ENCODE measurements at places on chromosomes 1 and 21. TPM values are rescaled to one million over a fixed set of nuclear protein-coding genes. Genes with fewer than 3 reads are reported as not detected.

- DNase-seq = no peak
- H3K27ac ChIP-seq = no peak overlapping the region
- H3K27me3 ChIP-seq = peaks cover 52% of the 10 kb centered on the region
- H3K36me3 ChIP-seq = peaks cover 10% of the 10 kb centered on the region
- peaks cover 26% of the 10 kb centered on the region for H3K4me1 ChIP-seq
These were observed 25.7 kb upstream of the SELENON start for GRCh38 chr1:25774206-25774803.

DNA sequence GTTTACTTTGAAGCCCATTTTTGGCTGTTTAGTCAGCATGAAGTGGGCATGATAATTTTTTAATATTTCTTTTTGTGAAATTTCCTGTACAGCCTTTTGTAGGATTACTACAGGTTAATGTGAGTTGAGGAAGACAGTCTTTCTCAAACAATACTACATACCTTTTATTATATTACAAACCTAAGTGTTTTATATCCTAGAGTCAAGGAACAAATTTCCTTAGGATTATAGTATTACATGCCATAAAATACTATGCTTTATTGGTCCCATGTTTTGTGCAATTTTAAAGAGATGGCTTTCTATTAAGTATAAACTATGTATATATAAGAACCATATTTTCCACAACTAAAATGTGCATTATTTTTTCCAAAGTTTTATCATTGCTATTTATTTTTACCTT is 9.2 kb upstream of the CHAF1B start:
- no peak for DNase-seq
- H3K36me3 ChIP-seq = peaks cover 33% of the 10 kb centered on the region
- H3K27me3 ChIP-seq = no peaks in the 10 kb centered on the region
- no peak overlapping the region for H3K27ac ChIP-seq
- no peak overlapping the region for H3K4me3 ChIP-seq

GRCh38 chr21:16215663-16216183 is 485.9 kb downstream of the USP25 start:
- no peaks in the 10 kb centered on the region for H3K36me3 ChIP-seq
- no peak overlapping the region for H3K4me3 ChIP-seq
- no peak overlapping the region for H3K27ac ChIP-seq
- DNase-seq = no peak
- H3K4me1 ChIP-seq = no peaks in the 10 kb centered on the region

DNA sequence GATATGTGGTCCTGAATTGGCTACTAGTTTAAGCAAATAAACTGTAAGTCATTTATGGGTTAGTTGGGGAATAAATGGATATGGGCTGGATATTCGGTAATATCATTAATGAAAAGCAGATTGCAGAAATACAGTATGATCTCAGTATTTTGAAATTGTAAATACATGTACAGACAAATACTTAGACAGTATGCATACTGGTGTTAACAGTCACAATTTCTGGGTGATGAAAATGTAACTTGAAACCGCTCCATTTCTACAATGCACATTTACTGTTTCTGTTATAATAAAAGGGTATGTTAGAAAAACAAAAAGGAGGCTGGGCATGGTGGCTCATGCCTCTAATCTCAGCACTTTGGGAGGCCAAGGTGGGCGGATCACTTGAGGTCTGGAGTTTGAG is 28.0 kb downstream of the BLZF1 start:
- no peaks in the 10 kb centered on the region for H3K27me3 ChIP-seq
- H3K36me3 ChIP-seq = peaks cover 61% of the 10 kb centered on the region
- H3K4me3 ChIP-seq = no peak overlapping the region
- no peak for DNase-seq
- no peak overlapping the region for H3K27ac ChIP-seq

- peaks cover 25% of the 10 kb centered on the region for H3K4me1 ChIP-seq
- no peak for DNase-seq
- no peaks in the 10 kb centered on the region for H3K27me3 ChIP-seq
- no peak overlapping the region for H3K27ac ChIP-seq
These were observed 4.0 kb upstream of the CD46 start for GRCh38 chr1:207747627-207748492.

DNA sequence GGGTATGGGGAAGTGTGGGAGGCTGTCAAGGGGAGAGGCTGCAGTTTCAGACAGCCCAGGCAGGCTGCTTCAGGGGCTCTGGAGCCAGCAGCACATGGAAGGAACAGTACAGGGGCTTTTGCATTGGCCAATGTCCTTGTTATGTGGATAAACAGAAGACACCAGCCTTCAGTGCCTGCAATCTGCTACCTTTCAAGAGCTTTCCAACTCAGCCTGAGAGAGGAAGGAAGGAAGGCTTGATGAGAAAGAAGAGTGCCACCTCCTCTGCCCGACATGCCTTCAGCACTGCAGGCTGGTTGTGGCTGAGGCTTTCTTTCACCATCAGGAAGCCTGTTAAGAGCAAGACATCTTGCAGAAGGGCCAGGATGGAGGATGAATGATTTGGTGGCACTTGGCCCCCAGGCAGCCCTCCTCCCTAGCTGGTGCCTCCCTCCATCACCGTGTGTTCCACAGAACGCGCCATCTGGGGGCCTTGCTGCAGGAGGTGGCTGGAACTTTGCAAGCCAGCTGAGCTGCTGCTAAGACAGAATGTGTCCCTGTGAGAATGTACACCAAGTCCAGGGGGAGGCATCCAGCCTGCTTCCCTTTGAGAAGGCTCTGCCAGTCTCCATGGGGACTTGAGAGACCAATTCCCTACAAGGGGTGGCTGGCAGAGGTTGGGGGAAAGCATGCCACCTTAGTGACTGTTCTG is 372.4 kb upstream of the PROX1 start:
- H3K4me3 ChIP-seq = no peak overlapping the region
- no peak for DNase-seq
- H3K27ac ChIP-seq = no peak overlapping the region
- no peaks in the 10 kb centered on the region for H3K36me3 ChIP-seq

- no peak overlapping the region for H3K4me3 ChIP-seq
- peaks cover 13% of the 10 kb centered on the region for H3K27me3 ChIP-seq
- H3K36me3 ChIP-seq = peaks cover 5% of the 10 kb centered on the region
- peaks cover 2% of the 10 kb centered on the region for H3K4me1 ChIP-seq
- no peak for DNase-seq
These were observed 105.3 kb upstream of the OLIG2 start for GRCh38 chr21:32920474-32920873.

DNA sequence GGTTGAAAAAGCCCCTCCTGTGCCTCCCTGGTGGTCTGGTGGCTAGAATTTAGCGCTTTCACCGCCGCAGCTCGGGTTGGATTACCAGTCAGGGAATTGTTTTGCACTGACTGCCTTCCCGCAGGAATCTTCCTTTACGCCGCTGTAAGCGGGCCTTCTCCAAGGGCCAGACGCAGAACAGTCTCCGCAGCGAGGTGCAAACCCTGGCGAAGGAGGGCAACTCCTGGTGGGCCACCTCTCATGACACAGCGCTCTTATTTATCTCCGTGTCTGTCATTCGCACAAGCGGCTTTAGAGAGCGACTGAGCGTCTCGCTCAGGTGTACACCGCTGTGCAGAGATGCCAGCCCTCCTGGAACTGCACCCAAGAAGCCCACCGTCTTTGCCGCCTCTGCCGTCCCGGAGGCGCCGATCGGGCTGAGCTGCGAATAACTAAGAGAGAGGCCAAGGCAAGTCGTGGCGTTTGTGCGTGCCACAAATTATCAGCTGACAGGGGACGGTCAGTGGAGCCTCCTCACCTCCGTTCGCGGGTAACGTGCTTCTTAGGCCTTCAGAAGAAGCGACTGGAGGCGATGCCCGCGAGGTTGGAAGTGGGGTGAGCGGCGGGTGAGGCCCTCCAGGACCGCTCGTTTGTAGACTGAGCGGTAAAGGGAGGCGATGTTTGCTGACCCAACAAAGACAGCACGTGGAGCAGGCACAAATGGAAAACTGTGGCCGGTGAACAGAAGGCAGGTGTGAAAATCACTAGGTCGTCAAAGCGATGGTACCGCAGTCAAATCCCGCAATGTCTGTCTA is 93.5 kb downstream of the PRKAB2 start:
- peaks cover 33% of the 10 kb centered on the region for H3K4me1 ChIP-seq
- peak overlapping the region; percentile 73 for H3K4me3 ChIP-seq
- DNase-seq = peak; percentile 69
- peaks cover 8% of the 10 kb centered on the region for H3K36me3 ChIP-seq
- H3K27ac ChIP-seq = peak overlapping the region; percentile 34

DNA sequence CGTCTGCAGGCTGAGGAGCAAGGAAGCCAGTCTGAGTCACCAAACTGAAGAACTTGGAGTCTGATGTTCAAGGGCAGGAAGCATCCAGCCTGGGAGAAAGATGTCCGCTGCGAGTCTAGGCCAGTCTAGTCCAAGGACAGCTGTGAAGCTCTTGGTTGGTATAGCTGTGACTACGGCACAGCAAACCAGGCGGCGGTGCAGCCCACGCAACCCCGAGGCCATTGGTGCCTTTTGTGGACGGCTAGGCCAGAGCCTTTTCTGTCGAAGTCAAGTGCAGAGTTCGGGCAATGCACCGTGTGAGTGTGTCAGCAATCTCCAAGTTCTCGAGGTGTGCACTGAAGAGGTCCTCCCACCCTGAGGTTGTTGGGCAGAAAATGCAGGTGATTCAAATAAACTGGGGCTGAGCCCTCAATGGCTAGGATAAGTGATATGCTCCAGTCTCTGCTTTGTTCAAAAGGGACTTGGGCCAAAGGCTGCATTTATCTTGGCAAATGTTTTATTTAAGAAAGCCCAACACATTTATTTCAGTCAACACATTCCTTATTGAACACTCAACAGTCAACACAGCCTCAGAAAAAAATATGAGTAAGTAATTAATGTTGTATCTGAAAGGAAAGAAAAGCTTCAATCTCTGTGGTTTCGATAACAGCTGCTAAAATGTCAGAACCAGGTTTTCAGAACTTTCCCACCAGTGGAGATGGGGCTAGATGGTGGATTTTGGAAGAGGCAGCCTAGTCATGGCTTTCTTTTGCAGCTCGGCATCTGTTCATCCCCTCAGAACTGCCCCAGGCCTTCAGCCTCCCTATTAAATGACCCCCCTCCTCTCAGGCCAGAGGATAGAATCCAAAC is 78.1 kb upstream of the COX20 start:
- no peaks in the 10 kb centered on the region for H3K4me1 ChIP-seq
- no peak for DNase-seq
- H3K27me3 ChIP-seq = peaks cover 1% of the 10 kb centered on the region
- no peak overlapping the region for H3K4me3 ChIP-seq

GRCh38 chr1:48229317-48229716 is 6.8 kb downstream of the SLC5A9 start:
- no peaks in the 10 kb centered on the region for H3K4me1 ChIP-seq
- H3K36me3 ChIP-seq = no peaks in the 10 kb centered on the region
- H3K4me3 ChIP-seq = no peak overlapping the region

DNA sequence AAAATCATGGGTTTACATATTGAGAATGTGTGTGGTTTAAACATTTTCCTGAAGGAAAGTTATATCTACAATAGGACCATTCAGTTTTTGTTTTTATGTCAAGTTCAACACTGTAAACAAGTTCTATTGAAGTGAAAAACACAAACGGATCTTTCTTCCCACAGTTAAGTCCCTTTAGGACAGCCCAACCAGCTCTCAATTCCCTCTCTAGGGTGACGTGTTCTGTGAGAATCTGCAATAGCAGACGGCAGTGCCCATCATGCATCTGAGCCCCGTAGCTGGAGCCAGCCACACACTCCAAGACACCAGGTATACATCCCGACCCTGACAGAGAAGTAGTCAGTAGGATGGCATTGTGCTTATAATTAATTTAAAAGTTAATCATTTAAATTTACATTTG is 26.3 kb upstream of the IVNS1ABP start:
- H3K4me3 ChIP-seq = no peak overlapping the region
- no peak for DNase-seq
- H3K27me3 ChIP-seq = no peaks in the 10 kb centered on the region

DNA sequence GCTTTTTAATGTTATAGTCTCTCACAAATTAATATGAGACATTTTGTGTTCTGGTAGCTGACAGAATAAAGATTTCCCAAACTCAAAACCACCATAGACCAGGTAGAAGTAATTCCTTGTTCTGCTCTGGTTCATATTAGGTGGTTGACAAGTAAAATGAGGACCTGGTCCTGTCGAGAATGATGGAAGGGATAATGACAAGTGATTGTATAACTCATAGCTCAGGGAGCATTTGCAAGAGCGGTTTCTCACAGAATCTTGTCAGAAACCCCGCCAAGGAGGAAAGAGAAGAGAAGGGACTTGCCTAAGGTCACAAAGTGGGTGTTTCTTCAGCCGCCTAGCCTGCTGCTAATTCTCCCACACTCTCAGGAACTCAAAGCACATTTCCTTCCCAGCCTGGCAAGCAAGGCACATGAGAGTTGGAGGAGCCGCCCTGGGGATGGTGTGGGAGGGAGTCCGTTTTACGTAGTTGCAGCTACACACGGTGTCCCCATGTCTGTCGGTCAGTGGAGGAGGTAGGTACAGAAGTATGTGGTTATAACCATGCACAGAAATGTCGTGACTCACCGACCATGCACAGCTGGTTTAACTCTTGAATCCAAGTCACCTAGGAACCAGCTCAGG is 46.5 kb downstream of the SAMD13 start:
- H3K36me3 ChIP-seq = no peaks in the 10 kb centered on the region
- no peak for DNase-seq
- no peak overlapping the region for H3K27ac ChIP-seq
- no peak overlapping the region for H3K4me3 ChIP-seq

DNA sequence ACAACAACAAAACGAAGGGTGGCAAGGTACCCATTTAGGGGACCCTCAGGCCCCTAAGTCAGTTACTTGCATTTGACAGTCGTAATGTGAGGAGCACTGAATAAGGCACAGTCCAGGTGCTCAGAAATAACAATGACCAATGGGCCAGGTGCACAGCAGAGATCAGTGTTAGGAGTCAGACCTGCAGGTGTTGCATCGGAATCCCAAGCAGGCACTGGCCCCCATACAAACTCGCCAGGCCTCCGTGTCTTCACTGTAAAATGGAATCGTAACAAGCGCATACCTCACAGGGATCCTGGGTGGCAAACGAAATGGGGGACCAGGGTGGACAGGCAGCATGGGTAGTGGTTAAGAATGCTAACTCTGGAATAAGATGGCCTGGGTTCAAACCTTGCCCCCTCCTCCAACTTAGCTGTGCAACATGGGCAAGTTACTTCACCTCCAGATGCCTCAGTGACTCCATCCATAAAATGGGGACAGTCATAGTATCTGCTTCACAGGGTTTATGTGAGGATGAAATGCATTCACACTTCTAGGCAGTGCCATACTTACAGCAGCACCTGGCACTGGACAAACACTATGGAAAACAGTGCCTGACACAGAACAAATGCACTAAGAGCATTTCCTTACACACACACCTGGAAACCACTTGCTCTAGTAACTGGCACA is 20.2 kb downstream of the RCAN1 start:
- no peak overlapping the region for H3K27ac ChIP-seq
- H3K4me3 ChIP-seq = no peak overlapping the region
- H3K4me1 ChIP-seq = no peaks in the 10 kb centered on the region
- H3K36me3 ChIP-seq = no peaks in the 10 kb centered on the region
- H3K27me3 ChIP-seq = no peaks in the 10 kb centered on the region
- no peak for DNase-seq

Gene PTGFRN
- 35.6 TPM for total RNA-seq

Gene ZSCAN20
- 2.0 TPM for total RNA-seq

Data from activated CD4-positive, alpha-beta T cell treated with anti-CD3 and anti-CD28 coated beads, Interleukin-2, amount 10 ng/mL, durations not matched to agents 24 days and 14 days (primary cell).